Pulmonary artery endothelial cell (primary cell): ENCODE measurements at places on chromosomes 6 and 20.

GRCh38 chr6:33592595-33593413 is 12.7 kb upstream of the BAK1 start:
- DNase-seq = no peak

DNA sequence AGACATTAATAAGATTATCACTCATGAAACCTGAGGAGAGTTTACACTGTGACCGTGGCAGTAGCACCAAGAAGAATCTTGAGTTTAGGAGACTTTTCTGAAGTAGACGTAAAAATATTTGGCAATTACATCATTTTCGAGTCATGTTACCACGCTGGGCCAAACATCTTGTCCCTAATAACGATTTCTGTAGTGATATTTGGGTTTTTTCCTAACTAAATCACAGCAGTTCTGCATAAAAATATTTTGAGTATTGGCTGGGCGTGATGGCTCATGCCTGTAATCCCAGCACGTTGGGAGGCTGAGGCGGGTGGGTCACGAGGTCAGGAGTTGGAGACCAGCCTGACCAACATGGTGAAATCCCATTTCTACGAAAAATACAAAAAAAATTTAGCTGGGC is 262.4 kb downstream of the PHF3 start:
- no peak for DNase-seq

- peak; percentile 85 for DNase-seq
These were observed at the start of gene PRPF6 for GRCh38 chr20:63980806-63981728. Gene PRPF6, plus strand, starts transcription at chr20:63981132. Its CDS starts 114 bp downstream, at chr20:63981246.

- DNase-seq = no peak
These were observed 189.7 kb downstream of the SYNDIG1 start for GRCh38 chr20:24658920-24659660.

DNA sequence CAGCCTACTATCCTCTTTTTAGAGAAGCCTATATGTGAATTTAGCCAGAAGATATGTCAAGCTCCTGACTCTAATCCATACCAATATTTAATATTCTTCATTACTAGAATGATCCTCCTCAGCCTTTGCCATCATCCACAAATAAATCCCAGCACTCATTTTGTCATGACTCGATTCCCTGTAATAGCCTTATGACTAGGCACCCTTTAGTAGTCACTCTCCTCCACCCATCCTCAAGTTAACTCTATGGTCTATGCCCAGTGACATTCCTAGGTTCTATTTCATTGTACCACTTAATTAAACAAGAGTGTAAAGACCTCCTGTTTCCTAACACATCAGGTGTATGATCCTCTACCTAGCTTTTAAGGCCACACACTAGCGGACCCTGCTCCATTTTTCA is 450.4 kb upstream of the CITED2 start:
- DNase-seq = no peak

DNA sequence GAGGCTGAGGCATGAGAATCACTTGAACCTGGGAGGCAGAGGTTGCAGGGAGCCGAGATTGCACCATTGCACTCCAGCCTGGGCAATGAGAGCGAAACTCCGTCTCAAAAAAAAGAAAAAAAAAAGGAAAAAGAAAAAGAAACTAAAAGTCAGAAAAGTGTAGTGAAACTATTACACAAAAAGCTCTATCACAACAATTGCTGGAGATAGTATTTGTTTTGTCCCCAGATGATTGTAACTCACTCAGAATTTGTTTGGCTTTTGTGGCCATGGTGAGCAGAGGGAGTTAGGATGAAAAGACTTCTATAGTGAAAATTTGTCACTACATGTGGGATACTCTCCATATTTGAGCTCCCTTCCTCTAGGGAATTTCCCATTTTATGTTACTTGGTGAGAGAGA is 5.2 kb upstream of the GOPC start:
- no peak for DNase-seq

DNA sequence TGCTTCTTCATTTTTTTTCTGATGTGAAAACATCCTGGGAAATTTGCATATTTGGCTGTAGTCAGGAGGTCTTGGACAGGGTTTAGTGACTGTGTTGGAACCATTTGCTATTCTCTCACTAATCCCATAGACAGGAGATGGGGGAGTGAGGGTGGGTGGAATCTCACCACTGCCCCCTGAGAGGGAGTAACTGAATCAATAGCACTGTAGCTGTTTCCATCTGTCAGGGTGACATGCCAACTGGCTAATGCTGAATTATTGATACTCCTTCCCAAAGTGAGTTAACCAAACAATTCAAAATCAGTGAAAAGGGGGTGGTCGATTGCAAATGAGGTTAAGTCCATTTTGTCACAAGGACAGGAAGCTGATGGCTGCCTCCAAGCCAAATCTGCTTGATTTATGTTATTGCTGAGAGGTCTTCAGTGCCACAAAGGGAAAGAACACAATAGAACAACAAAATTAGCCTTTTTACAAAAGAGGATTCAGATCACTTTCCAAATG is 55.1 kb upstream of the B3GAT2 start:
- DNase-seq = no peak

GRCh38 chr20:6213311-6213710 is 90.5 kb upstream of the FERMT1 start:
- DNase-seq = no peak

GRCh38 chr6:156901309-156902019 is 124.3 kb downstream of the ARID1B start:
- no peak for DNase-seq

GRCh38 chr6:30690403-30691207 is at the start of gene NRM:
Gene NRM, minus strand, starts transcription at chr6:30690984. Its CDS starts 10 bp downstream, at chr6:30690974.
- no peak for DNase-seq

GRCh38 chr6:47034926-47035325 is 7.2 kb downstream of the ADGRF1 start:
- DNase-seq = peak; percentile 73

- DNase-seq = peak; percentile 26
These were observed 130.6 kb upstream of the C6orf118 start for GRCh38 chr6:165439928-165440554.
